ENCODE measurements at places on chromosomes 2 and 18.

DNA sequence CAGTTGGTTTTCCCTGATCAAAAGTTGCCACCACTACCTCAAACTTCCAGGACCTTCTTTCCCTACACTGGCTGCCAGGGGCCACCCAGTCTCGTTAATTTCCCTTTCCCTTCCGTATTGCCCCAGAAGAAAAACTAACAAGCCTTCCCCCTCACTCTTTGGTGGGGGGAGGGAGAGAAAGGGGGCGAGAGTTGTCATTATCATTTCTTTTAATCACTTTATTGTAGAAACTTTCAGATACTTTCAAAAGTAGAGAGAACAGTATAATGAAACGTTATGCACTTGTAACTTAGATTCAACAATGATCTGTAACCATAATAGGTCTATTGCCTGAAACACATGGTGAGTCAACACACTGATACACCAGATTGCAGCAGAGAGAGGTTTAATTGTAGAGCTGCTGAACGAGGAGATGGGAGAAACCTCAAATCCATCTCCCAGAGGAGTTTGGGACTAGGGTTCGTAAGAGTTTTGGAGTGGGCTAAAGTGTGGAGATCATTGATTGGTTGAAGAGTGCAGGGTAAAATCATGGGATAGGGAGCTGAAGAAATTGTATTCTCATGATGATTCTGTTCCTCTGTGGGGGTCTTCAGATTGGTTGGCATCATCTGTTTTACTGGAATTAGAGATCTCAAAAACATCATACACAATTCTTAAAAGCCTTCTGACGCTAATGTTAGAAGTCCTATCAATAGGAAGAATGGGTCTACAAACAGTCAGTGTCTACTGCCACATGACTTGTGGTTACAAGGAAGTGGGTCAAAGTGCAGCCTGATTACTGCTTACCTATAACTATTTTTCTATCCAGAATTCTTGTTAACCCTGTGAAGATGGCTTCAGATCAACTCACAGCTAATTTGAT lies 2.6 kb upstream of the RNF149 start:
- no peak for DNase-seq

DNA sequence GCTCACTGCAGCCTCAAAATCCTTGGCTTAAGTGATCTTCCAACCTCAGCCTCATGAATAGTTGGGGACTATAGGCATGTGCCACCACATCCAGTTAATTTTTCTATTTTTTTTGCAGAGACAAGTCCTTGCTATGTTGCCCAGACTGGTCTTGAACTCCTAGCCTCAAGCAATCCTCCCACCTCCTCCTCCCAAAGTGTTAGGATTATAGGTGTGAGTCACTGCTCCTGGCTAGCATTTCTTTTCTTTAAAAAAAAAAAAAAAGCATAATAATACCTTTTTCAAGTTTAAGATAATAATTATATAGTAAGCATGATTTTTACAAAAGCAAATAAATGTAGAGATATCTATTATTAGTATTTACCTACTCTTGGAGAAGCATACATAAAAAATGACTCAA lies 36.1 kb downstream of the PPP4R1 start:
- no peak for DNase-seq

- DNase-seq, result no peak
These were observed 177.6 kb upstream of the HDAC4 start for GRCh38 chr2:239578381-239578780.

GRCh38 chr2:11877764-11878163 lies 131.3 kb downstream of the LPIN1 start:
- no peak for DNase-seq

Data from HFF-Myc (cell line).